ENCODE measurements at places on chromosomes 6 and 20. TPM values are rescaled to one million over a fixed set of nuclear protein-coding genes. Genes with fewer than 3 reads are reported as not detected.
A peak's percentile ranks its signal among the peaks of the same experiment; 100 is the strongest.

- no peak for DNase-seq
Measured at GRCh38 chr6:3013486-3013885, 13.8 kb downstream of the NQO2 start.

DNA sequence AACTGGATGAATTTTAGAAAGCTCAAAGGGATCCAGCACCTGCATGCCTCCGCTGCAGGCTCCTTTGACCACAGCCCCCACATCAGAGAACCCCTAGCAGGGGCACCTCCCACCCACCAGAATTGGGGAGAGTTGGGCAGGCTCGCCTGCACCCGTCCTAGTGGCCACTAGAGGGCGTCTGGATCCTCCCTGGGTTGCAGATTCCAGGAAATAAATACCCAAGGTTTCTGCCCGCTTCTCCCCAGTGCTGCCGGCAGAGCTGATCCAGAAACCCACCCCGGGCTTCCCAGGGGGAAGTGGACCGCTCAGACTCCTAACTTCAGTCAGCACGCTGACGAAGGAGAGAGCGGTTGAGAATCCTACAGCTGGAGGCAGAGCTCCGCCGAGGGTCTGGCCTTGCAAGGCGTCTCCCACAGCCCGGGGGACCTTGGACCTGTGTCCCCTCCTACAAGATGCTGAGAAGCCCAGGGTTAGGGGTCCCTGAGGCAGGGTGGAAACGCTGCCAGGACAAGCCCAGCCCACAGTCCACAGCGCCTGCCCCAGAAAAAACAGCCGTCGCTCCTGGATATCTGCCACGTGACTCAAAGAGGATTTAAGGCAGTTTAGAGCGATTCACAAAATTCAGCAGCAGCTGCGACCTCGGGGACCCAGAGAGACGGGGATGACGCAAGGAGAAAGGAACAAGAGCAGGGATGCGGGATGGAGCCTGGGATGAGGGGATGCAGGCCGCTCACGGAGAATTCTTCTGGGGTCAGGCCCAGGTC is 32.6 kb upstream of the PHACTR3 start:
- DNase-seq, result no peak

DNA sequence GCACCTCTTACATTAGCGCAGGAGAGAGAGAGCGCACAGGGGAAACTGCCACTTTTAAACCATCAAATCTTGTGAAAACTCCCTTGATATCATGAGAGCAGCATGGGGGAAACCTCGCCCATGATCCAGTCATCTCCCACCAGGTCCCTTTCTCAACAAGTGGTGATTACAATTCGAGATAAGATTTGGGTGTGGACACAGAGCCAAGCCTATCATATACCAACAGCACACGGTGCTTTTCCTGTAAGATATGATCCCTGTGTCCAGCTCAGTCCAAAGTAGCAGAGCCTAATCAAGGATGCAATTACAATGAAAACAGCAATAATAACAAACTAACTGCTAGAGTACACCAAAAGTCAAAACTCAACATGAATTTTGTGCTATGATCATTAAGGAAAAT is 148.7 kb upstream of the TCF21 start:
- no peak for DNase-seq

DNA sequence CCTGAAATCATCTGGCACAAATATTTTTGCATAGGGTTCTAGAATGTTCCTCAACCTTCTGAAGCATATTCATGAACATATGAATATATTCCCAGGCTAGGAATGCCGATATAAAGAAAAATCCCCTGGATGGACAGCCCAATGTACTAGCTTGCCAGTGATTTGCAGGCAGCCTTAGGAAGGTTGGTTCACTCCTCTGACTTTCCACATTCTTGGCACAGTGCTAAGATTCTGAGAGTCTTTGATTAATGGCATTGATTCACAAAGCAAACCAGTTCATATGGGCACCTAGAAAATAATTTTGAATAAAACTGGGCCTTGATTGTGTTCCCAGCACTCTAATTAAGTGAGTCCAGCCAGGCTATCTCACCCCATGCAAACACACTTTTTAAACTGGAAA is 56.9 kb upstream of the ENPP4 start:
- no peak for DNase-seq

DNA sequence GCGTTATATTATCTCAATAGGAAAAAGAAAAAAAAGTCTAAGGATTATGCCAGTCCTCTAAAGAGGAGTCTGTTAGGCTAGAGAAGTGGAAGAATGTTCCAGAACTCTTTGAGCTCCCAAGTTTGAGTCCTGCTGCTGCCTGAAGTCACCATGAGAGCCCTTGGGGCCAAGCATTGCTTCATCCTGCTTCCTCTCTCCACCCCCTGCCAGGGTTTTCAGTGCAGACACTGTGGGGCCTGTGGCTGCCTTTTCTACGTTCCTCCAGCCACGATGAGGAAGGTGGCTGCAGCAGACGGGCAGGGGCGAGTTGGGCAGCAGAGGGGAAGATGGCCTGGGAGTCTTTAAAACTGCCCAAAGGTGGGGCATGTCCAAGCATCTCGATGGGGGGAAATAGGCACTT is 214.4 kb upstream of the KCNG1 start:
- no peak for DNase-seq

GRCh38 chr6:42428326-42429041 is 23.2 kb downstream of the TRERF1 start:
- no peak for DNase-seq

DNA sequence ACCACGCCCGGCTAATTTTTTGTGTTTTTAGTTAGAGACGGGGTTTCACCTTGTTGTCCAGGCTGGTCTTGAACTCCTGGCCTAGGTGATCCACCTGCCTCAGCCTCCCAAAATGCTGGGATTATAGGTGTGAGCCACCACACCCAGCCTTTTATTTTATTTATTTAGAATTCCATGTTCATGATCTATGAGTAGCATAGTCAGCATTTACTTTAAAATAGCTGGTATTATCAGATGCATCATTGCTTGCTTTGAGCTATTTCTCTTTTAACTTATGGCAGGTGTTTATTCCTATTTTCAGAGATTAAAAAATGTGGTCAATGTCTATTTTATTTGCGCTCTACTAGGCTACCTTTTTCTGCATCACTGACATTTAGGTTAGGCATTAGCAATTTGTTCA is 152.0 kb downstream of the UTRN start:
- DNase-seq, result no peak

- no peak for DNase-seq
Measured at GRCh38 chr6:81031416-81031815, 721.1 kb downstream of the TENT5A start.

- peak; percentile 39 for DNase-seq
Measured at GRCh38 chr20:4227085-4227821, 211.9 kb upstream of the RNF24 start.

DNA sequence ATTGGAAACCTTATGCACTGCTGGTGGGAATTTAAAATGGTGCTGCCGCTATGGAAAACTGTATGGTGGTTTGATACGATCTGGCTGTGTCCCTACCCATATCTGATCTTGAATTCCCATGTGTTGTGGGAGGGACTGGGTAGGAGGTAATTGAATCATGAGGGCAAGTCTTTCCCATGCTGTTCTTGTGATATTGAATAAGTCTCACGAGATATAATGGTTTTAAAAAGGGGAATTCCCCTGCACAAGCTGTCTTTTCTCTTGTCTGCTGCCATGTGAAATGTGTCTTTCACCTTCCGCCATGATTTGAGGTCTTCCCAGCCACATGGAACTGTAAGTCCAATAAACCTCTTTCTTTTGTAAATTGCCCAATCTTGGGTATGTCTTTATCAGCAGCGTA is 4.9 kb downstream of the TAP2 start:
- DNase-seq, result no peak

DNA sequence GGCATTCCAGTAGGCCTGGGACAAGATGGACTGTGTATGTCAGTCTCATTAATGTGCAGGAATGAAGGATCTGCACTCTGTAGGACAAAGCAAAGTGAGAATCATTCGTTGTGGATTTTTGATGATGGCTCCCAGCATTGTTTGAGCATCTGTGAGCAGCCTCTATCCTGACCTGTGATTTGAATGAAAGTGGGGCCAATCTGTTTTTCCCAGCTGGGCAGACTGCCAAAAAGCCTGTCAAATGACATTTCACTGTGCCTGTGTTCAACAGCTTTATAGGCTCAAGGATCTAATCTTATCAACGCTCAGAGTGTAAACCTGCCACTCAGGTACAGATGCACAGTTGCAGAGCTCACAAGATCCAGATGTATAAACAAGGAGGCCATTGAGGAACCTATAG is 86.7 kb upstream of the SYNDIG1 start:
- peak; percentile 13 for DNase-seq

DNA sequence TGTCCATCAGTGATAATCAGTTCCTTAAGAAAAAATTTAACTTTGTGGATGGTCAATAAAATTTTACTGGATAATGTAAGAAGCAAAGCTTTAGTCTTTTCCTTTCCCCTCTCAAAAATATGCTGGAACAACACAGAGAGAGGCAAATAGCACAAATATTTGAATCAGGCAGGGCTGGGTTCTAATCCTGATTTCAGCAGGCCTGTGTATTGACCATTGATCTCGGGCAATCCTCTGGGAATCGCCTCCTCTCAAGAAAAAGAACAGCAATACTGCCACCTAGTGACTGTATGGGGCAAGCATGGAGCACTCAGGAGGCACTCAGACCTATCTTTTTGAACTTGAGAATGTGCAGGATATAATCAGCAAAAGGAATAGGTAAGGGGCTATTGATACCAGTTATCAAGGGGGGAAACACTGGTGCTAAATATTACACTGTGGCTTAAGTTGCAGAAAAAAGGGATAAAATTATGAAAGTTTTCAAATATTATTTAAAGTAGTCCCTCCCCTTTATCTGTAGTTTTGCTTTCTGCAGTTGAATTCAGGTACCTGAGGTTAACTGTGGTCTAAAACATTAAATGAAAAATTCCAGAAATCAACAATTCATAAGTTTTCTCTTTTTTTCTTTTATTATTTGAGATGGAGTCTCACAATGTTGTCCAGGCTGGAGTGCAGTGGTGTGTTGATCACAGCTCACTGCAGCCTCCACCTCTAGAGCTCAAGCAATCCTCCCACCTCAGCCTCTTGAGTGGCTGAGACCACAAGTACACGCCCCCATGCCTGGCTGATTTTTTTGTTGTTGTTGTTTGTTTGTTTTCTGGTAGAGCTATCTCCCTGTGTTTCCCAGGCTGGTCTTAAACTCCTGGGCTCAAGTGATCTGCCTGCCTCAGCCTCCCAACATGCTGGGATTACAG is 91.8 kb upstream of the NHSL1 start:
- DNase-seq, result peak; percentile 69

- DNase-seq, result no peak
Measured at GRCh38 chr6:4957521-4958231, 46.2 kb downstream of the RPP40 start.

DNA sequence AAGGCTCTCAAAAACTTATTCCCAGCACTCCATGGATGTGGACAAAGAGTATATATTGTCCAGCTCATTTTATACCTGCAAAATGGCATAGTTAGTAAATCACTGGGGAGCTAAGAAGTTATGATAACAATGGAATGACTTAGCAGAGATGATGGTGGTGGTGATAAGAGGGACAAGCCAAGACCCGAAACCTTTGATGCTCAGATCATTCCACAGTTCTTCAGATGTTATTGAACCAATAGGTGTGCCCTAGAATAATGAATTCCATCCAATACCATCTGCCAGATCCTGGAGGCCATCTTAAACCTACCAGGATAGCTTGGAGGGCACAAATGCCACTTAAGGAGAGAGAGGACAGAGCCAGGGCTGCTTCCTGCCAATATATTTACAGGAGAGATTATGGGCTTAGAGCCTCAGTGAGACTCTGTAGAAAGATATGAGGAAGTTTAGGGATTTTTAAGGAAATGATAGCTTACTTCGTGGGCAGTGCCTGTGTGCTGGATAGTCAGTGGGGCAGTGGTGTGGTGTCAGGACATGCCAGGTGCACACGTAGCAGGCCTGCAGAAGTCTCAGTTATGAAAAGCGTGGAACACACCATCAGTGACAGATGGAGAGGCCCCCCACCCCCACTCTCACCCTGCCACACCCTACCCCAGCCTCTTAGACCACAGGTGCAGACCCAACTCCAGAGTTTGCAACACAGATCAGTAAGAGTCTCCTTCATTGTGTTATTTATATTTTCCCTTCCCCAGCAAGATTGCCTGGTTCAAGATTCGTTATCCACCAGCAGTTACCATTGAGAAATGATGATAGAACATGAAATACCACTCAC is 209.7 kb upstream of the SUPT3H start:
- DNase-seq, result no peak

DNA sequence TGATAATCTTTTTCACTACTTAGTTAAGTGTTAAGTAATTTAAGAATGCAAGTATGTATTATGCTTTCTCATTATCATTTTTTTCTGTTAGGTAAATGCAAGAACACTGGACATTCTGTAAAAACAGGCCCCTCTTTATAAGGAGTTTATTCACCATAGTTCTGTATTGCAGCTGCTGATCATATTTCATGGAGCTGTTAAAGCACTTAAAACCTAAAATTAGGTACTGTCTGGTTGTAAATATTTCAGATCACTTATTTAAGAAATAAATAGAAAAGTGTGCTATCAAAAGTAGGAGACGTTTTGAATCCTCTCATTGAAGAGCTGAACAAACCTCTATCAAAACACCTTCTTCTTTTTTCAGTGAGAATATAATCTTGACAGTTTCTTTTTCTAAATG is 3.9 kb downstream of the EYA4 start:
- DNase-seq, result no peak

DNA sequence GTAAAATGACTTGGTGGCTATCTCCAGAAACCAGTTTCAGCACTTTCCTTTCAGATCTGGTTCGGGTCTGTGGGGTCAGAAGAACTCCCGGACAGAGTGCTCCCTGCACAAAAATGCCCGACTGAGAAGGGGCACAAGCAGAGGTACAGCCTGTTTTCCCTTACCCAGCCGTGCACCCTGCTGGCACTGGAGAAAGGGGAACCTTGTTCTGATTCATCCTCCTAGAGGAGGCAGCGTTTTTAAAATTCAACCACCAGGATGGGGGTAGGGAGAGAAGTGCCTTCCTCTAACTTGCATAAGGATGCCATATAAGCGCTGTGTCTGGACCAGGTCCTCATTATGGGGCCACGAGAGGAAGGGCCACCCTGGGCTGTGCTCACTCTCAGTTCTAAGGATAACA is 17.6 kb downstream of the RIMS4 start:
- DNase-seq, result no peak

GRCh38 chr6:112298021-112298745 is 43.8 kb upstream of the LAMA4 start:
- DNase-seq, result no peak

Gene RSPO3
- 6.2 TPM for total RNA-seq

Gene CHRNA4
- total RNA-seq, result not detected

Gene SLC26A8
- 0.50 TPM for total RNA-seq

Gene PRSS16
- 32.9 TPM for total RNA-seq

Gene SLC32A1
- total RNA-seq, result 0.20 TPM

Gene IPCEF1
- 1.8 TPM for total RNA-seq

Gene TRIM31
- 80.0 TPM for total RNA-seq

Gene CARMIL1
- total RNA-seq, result 56.3 TPM

Gene NOL7
- total RNA-seq, result 49.5 TPM

Gene RBPJL
- total RNA-seq, result not detected
